ENCODE measurements at places on chromosomes 4 and X. TPM values are rescaled to one million over a fixed set of nuclear protein-coding genes. Genes with fewer than 3 reads are reported as not detected.

The SORCS2 gene
- under 0.01 TPM for total RNA-seq

The GAGE12F gene
- not detected for total RNA-seq

The TSPAN7 gene
- 0.17 TPM for total RNA-seq

The VCX3A gene
- total RNA-seq, result not detected

The DMP1 gene
- not detected for total RNA-seq
